Astrocyte (in vitro differentiated cells and primary cell): ENCODE measurements at places on chromosomes 2 and 18.

DNA sequence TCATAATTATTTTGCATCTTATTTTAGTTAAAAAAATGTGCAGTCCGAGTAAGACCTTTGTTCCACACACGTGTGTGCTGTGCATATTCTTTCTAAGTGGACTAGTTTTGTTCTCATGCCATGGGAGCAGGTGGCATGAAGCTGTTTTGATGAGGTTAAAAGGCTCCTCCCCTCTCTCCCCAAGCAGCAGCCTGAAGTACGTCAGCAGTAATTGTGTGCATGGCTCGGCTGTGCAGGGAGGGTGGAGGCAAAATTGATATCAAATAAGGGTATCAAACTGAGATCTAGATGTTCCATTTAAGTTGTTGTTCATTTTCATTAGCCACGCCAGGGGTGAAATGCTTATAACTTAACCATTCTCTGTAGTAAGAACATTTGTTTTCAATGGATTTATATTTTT, at the start of gene NYAP2:
Gene NYAP2, plus strand, starts transcription at position 207 of the 400 bp plus-strand sequence. CDS start 9,171 bp downstream, outside the sequence.
- H3K27me3 ChIP-seq = peaks cover 4% of the 10 kb centered on the region
- no peaks in the 10 kb centered on the region for H3K4me1 ChIP-seq
- DNase-seq = no peak
- H3K36me3 ChIP-seq = no peaks in the 10 kb centered on the region
- no peak within 1 kb of the TSS for H3K27ac ChIP-seq
- H3K4me3 ChIP-seq = no peak within 1 kb of the TSS

GRCh38 chr2:182103526-182103925, 117.9 kb downstream of the PPP1R1C start:
- H3K27ac ChIP-seq = no peak overlapping the region
- H3K4me3 ChIP-seq = no peak overlapping the region
- H3K27me3 ChIP-seq = no peaks in the 10 kb centered on the region
- no peaks in the 10 kb centered on the region for H3K4me1 ChIP-seq
- no peaks in the 10 kb centered on the region for H3K36me3 ChIP-seq

GRCh38 chr2:42421601-42422239, 60.7 kb upstream of the COX7A2L start:
- peak overlapping the region; percentile 91 for H3K27ac ChIP-seq
- H3K4me1 ChIP-seq = peaks cover 15% of the 10 kb centered on the region
- H3K36me3 ChIP-seq = no peaks in the 10 kb centered on the region
- no peak overlapping the region for H3K4me3 ChIP-seq

GRCh38 chr2:200482194-200482593, 27.7 kb downstream of the KCTD18 start:
- DNase-seq = no peak
- no peaks in the 10 kb centered on the region for H3K27me3 ChIP-seq
- no peak overlapping the region for H3K4me3 ChIP-seq
- H3K4me1 ChIP-seq = peaks cover 16% of the 10 kb centered on the region
- H3K36me3 ChIP-seq = peaks cover 9% of the 10 kb centered on the region
- no peak overlapping the region for H3K27ac ChIP-seq

DNA sequence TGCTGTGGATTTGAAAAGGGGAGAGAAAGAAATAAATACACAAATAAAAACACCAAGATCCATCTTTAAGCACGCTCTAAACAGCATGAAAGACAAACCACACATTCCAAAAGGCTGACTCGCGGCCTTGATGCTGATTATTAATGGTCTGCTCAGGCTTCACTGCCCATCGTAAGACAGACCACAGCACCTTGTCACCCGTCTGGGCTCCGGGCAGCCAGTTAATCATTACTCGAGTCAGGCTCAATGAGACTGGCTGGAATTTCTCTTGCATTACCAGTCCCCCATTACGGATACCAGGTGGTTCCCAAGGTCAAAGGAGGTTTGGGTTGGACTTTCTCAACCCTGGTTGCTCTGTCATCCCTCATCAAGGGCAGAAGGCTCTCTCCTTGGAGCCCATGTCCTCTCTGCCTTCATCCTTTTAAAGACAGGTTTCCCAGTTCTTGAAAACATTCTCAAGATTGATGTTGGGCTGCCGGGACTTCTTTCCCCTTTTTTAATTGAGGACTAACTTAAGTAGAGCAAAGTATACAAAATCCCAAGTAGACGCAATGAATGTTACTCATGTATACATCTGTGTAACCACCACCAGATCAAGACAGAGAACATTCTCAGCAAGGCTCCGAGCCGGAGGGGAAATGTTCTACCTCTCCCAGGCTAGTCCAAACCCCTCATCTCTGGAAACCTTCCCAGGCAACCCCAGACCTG, 8.1 kb downstream of the SMAD7 start:
- H3K4me1 ChIP-seq = peaks cover 99% of the 10 kb centered on the region
- peak overlapping the region; percentile 93 for H3K27ac ChIP-seq
- peak; percentile 99 for DNase-seq
- H3K36me3 ChIP-seq = peaks cover 47% of the 10 kb centered on the region
- H3K27me3 ChIP-seq = no peaks in the 10 kb centered on the region
